IgD-negative memory B cell (primary cell): ENCODE measurements at places on chromosomes 1 and 21. TPM values are rescaled to one million over a fixed set of nuclear protein-coding genes. Genes with fewer than 3 reads are reported as not detected.

NR0B2 gene
- polyA plus RNA-seq, result not detected

SWT1 gene
- 2.5 TPM for polyA plus RNA-seq

CD247 gene
- 63.3 TPM for polyA plus RNA-seq

TDRD5 gene
- not detected for polyA plus RNA-seq

PERM1 gene
- not detected for polyA plus RNA-seq

RRP1B gene
- polyA plus RNA-seq, result 24.3 TPM

RHCE gene
- 0.30 TPM for polyA plus RNA-seq

RALGPS2 gene
- 257 TPM for polyA plus RNA-seq

HDGF gene
- polyA plus RNA-seq, result 17.8 TPM

PLA2G2F gene
- polyA plus RNA-seq, result not detected

RRP1 gene
- 18.2 TPM for polyA plus RNA-seq

MSH4 gene
- polyA plus RNA-seq, result 0.10 TPM

VHLL gene
- not detected for polyA plus RNA-seq

PAFAH2 gene
- 8.6 TPM for polyA plus RNA-seq

NUP210L gene
- not detected for polyA plus RNA-seq

SPRR1A gene
- not detected for polyA plus RNA-seq

TRAF3IP3 gene
- polyA plus RNA-seq, result 240 TPM

PIK3R3 gene
- polyA plus RNA-seq, result 0.24 TPM

LYPD8 gene
- not detected for polyA plus RNA-seq

PROK1 gene
- polyA plus RNA-seq, result not detected

FOXO6 gene
- not detected for polyA plus RNA-seq

BTG2 gene
- polyA plus RNA-seq, result 202 TPM

PGLYRP4 gene
- not detected for polyA plus RNA-seq

CLDN19 gene
- polyA plus RNA-seq, result not detected
